ENCODE measurements at places on chromosomes 1 and 21.

DNA sequence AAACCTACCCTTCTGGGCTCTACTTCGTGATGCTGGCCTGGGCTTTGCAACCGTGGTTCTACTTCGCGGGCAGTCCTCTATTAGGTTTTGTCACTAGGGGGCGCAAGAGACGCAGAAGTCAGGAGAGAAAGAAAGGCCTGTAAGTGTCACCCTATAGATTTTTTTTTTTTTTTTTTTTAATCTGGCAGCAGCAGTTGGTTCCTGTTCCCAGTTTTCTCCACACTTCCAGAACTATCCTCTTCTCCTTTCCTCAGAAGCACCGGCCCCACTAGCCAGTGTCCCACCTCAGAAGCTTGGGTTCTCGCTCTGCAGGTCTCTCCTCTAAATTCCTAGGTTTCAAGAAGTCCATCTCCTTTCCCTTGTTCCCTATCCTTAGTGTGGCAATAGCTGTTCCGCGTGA lies 9.1 kb upstream of the LCE2D start:
- no peak for DNase-seq

DNA sequence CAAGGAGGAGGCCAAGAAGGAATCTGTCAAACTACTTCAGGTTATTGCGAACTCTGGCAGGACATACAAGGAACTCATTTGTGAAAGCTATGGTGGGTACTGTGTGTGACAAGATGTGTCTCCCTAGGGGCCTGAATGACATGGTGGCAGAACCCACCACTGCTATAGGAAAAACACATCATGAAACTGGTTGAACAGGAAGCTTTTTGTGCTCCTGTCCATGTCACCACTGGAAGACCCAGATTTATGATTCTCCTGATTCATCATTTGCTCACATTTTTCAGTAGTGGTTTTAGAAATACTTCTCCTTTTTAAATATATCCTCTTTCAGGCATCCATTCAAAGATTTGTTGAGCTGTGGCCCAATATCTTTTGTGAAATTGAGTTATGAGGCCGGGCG lies 23.6 kb downstream of the ARMH1 start:
- no peak for DNase-seq

GRCh38 chr1:194056169-194056568 lies 869.8 kb upstream of the B3GALT2 start:
- no peak for DNase-seq

- no peak for DNase-seq
Measured at GRCh38 chr1:222909586-222909985, 94.7 kb downstream of the DISP1 start.

GRCh38 chr1:178405137-178405536 lies 91.6 kb downstream of the CLEC20A start:
- no peak for DNase-seq

- DNase-seq = no peak
Measured at GRCh38 chr21:27645285-27645684, 678.4 kb upstream of the ADAMTS5 start.

GRCh38 chr1:233614743-233615521 lies 1.0 kb downstream of the KCNK1 start:
- no peak for DNase-seq

- DNase-seq = no peak
Measured at GRCh38 chr1:198212126-198212525, 55.3 kb downstream of the NEK7 start.

GRCh38 chr1:25098717-25099116 lies 133.6 kb downstream of the SYF2 start:
- DNase-seq = no peak

GRCh38 chr1:153658400-153659174 lies at the start of gene SNAPIN:
Gene SNAPIN, plus strand, starts transcription at chr1:153658703. Its CDS starts 41 bp downstream, at chr1:153658744.
- peak; percentile 82 for DNase-seq

GRCh38 chr1:19332832-19333231 lies 20.7 kb downstream of the SLC66A1 start:
- no peak for DNase-seq

DNA sequence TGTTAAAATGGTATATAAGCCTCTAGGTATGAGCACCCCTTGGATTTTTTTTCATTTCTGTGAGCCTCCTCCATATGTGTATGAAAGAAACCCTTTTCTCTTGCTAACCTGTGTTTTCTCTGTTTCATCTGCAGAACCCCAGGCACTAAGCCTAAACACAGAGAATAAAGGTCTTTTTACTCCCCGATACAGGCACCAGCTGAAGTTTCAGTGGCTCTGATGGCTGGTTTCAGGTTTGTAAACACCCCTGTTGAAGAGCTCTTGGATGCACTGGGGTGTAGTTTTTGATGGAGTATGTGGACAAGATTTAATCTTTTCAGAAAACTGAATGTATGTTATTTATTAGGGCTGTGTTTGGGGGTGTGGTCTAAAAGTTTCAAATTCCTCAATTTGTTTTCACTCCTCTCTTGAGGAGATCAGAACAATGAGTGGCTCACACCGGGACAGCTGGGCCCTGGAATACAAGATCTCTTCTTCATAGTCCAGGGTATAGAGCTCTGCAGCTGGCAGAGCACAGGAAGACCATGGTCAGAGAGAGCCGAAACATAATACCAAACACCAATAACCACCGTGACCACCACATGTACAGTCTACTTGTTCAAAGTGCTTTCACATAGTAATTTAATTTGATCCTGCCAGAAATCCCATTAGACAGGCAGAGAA lies 50.2 kb upstream of the VTCN1 start:
- DNase-seq = no peak

- DNase-seq = no peak
Measured at GRCh38 chr1:85146972-85147359, 53.9 kb downstream of the SYDE2 start.

- DNase-seq = no peak
Measured at GRCh38 chr1:198387587-198387986, 152.9 kb downstream of the ATP6V1G3 start.

GRCh38 chr1:207064561-207064960 lies 11.5 kb downstream of the PFKFB2 start:
- no peak for DNase-seq

DNA sequence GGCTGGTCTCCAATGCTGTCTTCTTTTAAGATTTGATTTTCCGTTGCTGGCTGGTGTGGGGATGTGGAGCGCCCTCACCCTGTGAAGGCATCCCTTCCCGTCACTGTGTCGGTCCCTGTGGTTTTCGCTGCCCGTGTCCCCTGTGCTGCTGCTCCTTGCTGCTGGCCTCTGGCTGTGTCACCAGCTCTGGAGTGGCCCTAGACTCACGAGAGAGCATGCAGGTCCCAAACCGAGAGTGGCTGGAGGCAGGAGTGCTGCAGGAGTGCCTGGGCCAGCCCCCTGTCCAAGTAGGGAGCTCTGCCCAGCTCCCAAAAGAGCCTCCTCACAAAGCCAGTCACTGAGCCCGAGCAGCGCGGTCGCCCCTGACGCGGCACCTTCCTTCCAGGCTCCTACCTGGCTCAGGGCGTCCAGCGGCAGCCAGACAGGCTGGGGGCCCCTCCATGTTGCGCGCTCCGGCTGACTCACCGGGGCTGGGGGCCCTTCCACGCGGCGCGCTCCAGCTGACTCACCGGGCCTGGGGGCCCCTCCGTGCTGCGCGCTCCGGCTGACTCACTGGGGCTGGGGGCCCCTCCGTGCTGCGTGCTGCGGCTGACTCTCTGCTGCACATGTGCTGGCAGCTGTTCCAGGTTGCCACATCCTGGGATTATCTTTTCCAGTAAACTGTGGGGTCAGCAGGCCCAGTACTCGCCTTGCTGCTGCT lies 106.7 kb upstream of the COL6A1 start:
- no peak for DNase-seq

DNA sequence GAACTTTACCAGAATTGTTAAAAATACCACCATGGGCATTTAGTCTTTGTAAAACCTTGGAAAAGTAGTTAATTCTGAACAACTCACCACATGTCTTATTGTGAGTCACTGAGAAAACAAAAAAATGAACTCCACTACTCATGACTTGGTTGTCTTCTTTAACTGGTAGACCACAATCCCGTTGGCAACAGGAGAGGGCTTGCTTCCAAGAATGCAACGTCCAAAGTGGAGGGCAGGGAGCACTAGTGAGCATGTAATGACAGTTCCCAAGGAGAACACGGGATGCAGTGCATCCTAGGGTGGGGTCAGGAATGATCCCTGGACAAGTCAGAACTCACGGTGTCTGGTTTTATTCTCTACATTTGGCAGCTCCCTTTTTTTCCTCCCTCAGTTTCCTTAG lies 15.2 kb upstream of the HMCN1 start:
- DNase-seq = no peak

DNA sequence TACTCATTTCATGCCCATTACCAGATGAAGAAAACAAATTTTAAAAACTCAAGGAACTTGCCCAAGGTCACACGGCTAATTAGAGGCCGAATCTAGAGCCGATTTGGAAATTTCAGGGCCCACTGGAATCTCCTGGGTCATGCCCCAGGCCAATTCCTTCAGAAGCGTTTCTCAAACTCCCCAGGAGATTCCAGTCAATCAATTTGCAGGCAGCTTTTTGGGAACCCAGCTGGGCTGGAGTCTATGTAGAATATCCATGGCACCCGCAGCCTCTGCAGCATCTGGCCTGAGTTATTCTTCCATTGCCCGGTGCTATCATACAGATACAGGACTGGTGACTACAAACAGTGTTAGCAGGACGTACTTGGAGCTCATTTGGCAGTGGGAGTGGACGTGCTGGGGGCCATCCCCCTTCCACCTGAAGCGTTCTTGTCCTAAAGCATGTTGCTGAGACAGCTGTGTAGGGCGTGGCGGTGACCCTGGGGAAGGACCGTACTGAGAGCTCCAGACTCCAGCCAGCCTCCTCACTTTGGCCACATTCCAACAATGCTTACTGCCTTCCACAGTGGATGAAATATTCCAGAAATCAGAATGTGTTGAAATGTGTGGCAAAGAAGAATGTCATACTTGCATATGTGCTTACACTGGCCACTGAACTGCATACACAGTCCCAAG lies 38.3 kb downstream of the ABCG1 start:
- DNase-seq = no peak

GRCh38 chr1:173856903-173857302 lies 10.9 kb downstream of the GAS5 start:
- DNase-seq = no peak

GRCh38 chr1:78038071-78038470 lies 7.7 kb upstream of the GIPC2 start:
- DNase-seq = no peak

- DNase-seq = no peak
Measured at GRCh38 chr1:177053648-177054047, 110.9 kb downstream of the ASTN1 start.

DNA sequence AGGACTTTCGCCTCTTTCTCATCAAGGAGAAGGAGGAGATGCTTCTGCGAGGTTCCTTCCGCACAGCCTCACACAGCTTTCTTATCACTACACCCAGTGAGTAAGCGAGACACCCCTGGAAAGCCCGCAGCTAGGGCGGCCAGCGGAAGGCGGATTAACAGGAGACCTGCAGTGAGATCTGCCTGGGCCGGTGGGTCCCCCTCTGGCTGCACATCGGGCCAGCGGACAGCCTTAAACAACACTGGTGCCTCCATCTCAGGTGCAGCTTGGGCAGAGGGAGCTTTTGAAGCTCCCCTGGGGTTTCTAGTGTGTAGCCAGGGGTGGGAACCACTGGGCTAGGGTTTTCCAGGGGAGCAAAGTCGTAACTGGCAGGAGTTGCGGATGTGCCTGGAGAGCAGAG lies 17.5 kb upstream of the MTARC1 start:
- no peak for DNase-seq

- no peak for DNase-seq
Measured at GRCh38 chr1:207463021-207463420, 8.9 kb downstream of the CR2 start.

DNA sequence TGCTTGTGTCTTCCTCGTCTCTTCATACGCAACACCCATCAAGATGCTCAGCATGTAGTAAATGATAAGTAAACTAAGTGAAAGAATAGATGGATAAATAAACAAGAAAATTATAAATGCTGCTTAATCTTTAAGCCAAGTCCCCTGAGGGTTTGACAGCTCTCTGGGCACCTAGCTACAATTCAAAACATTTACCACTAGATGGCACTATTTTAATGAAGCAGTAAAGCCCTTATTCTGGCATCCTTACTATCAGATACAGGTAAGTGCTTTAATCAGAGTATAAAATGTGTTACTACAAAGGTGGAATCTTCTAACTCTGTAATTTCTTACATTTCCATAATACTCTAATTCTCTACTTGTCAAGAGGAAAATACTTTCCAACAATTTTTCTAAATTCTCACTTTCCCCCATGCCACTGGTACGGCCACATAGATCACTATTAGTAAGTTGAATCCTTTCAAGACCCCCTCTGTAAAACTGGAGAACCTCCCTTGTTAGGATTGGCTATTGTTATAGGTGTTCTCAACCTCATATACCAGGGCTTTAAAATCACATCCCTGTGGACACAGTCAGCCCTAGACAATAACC lies 137.8 kb downstream of the BARHL2 start:
- DNase-seq = no peak

Measured in activated T-helper 1 cell treated with anti-CD3 and anti-CD28 coated beads, Interleukin-2, amount 50 U/mL, for 16 hours (primary cell).